ENCODE measurements at places on chromosomes 7 and 10. TPM values are rescaled to one million over a fixed set of nuclear protein-coding genes. Genes with fewer than 3 reads are reported as not detected.
A peak's percentile ranks its signal among the peaks of the same experiment; 100 is the strongest.

The TSPAN33 gene
- total RNA-seq: 3.0 TPM

The C10orf105 gene
- 0.71 TPM for total RNA-seq

DNA sequence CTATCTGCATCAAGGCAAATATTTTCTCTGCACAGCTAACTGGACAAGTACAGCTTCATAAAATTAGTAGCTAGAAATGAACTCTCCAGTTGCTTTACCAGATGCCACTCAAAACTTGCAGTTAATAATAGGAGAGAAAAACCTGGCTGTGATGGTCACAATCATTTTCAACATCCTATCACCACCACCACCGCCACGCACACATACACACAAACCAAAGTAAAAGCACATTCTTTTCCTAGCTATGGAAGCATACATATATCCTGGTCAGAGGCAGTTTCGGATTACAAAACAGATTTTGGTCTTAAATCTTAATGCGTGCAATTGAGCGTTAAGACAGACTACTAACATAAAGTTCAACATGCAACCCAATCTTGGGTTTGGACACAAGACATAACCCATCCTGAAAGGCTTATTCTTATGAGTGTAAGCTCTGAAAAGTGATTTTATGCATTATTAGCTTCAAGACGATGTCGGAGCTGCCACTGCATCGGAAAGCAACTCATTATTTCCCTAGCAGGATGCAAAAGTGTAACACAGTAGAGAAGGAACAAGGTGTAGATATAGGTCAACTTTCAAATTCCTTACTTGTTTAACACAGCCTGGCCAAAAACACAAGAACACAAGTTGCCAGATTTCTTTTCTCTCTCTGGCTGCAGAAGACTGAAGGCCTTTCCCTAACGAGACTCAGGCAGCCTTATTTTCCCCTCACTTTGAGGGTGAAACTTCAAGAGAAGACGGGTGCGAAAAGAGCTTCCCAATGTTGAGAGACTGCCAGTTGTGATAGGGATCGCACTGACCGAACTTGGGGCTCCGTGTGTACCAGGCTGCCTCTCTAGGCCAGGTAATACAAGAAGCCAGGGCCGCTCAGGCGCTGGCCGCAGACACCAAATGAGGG is 1.2 kb downstream of the CACUL1 start:
- no peak for DNase-seq

DNA sequence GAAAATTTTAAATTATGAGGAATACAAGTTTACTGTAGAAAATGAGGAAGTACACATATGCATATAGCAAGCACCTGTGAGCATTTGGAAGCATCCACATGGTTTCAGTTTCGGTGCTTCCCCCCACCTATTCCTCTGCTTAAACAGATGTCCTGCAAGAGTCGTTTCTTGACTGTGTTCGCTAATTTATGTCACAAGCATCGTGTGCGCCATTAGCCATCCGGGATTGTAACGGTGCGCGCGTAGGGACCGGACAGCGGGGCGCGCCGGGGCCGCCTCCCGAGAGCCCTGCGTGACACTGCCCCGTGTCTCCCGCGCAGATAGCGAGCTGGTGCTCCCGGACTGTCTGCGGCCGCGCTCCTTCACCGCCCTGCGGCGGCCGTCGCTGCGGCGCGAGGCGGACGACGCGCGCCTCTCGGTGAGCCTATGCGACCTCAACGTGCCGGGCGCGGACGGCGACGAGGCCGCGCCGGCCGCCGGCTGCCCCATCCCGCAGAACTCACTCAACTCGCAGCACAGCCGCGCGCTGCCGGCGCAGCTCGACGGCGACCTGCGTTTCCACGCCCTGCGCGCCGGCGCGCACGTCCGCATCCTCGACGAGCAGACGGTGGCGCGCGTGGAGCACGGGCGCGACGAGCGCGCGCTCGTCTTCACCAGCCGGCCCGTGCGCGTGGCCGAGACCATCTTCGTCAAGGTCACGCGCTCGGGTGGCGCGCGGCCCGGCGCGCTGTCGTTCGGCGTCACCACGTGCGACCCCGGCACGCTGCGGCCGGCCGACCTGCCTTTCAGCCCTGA is 90.9 kb downstream of the NEURL1 start:
- peak; percentile 78 for DNase-seq

GRCh38 chr10:56715262-56715661 is 354.2 kb upstream of the ZWINT start:
- no peak for DNase-seq

GRCh38 chr7:24880886-24881285 is 99.1 kb downstream of the OSBPL3 start:
- no peak for DNase-seq

The IGFBP1 gene
- not detected for total RNA-seq

The CDK14 gene
- total RNA-seq: not detected

DNA sequence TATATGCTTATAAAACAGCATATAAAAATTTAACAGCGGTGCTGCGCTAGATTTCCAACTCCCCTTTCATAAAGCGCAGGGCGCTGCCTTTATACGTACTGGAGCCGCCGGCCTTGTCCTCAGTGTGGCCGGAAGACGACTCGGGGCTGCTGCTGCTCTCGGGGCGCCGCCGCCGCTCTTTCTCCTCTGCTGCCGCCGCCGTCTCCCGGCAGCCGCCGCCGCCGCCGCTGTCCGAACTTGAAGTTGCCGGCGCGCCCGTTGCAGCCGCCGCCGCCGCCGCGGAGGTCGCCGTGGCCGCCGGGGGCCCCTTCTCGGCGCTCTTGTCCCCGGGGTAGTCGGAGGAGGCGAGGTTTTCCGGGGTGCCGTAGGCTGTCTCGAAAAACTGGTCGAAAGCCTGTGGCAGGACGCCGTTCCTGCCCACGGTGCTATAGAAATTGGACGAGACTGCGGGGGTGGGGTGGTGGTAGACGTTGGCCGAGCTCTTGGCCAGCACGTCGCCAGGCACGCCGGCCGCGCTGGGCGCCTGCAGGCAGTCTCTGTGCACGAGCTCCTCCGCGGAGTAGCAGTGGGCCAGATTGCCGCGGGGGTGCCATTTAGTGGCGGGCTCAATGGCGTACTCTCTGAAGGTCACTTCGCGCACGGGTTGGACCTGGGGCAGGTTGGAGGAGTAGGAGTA is 557 bp downstream of the HOXA11 start:
- DNase-seq: no peak

DNA sequence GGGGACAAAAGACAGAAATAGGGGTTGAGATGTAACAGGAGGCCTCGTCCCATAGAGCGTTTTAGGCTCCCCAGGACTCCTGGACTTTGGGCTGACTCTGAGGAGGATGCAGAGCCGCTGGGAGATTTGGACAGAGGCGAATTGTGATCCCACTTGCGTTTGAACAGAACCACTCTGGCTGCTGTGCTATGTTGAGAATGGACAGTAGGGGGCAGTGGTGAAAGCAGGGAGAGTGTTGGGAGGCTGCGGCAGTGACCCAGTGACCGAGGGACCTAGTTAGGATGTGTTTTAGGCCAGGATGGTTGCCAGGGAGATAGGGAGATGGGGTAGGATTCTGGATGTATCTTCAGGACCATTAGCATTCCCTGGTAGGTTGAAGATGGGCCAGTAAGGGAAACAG is 271.6 kb downstream of the CCDC3 start:
- no peak for DNase-seq

- DNase-seq: no peak
Measured at GRCh38 chr7:97009753-97010732, 4.7 kb downstream of the DLX6 start.

The UPK3B gene
- 1.3 TPM for total RNA-seq

The OPALIN gene
- not detected for total RNA-seq

The PDK4 gene
- total RNA-seq: not detected

Measured in activated CD4-positive, alpha-beta T cell treated with anti-CD3 and anti-CD28 coated beads, Interleukin-2, amount 10 ng/mL, durations not matched to agents 7 days and 5 days (primary cell).